ENCODE measurements at places on chromosomes 1 and 21.

GRCh38 chr1:27528818-27529703 is 39.1 kb upstream of the WASF2 start:
- DNase-seq = peak; percentile 90

DNA sequence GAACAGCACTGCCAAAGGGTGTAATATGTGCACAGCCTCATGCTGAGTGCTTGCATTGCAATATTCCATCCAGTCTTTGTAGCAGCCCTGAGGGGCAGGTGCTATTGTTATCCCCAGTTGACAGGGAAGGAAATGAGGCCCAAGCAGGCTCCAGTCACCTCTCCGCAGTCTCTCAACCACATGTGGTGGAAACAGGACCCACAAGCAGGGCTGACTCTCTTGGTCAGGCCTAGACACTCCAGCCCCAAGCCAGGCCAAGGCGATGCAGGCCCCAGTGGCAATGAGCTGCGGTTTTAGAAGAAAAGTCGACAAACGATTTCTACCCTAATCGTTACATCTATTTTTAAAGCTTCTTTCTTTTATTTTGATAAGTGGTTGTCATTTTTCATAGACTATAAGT is 52.6 kb upstream of the GADD45A start:
- no peak for DNase-seq

- no peak for DNase-seq
Observed at GRCh38 chr1:68644504-68644903, 147.6 kb upstream of the DEPDC1 start.

DNA sequence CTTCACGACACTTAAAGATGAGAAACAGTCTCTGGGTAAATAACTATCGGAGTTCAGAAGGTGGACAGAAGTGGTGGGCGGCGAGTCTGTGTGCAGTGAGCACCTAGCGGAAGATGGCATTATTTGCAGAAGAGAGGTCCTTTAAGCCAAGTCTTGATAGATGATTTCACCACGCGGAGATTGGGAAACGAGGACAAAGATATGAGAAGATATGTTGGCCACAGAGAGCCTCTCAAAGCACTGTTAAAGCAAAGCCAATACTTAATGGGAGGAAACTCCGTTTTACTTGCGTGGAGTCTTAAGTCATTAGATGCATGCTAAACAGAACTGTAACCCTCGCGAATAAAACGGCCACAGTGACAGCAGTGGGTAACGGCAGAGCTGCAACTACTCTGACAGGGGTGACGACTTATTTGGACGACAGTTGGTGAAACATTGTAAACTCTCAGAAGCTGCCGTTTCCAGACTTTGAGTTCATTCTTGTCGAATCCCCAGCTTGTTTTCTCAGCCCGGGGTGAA is 577 bp upstream of the CEP350 start:
- DNase-seq = no peak

DNA sequence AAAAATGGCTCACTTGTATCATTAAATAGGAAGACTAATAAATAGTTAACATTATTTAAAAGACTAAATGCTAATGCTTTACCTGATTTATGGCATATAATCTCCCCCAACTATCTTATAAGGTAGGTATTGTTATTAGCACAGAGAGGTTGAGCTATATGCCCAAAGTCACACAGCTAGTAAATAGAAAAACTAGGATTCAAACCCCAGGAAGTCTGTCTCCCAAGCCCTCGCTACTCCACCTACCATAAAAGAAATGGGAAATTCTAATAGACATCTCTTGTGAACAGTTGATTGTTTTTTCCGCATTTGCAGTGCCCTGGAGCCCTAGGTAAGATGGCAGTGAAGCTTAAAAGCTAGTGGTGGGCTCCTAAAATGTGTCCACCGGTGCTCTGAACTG is 65.2 kb upstream of the SOD1 start:
- DNase-seq = no peak

DNA sequence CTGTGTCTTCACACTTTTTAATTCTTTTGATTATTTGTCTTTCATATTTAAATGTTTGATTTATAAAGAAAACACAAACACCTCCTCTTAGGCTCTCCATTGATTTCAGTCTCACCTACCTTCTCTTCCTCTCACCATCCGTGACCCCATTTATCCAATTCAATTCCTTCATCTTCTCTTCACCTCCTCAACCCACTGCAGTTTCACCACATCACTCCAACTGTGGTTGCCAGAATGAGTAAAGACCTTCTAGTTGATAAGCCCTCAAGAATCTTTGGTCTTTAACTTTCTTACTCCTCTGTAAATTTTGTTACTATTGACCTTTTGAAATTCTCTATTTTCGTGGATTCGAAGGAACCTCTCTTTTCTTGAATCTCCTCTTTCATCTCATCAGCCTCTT is 260.7 kb downstream of the CHRM3 start:
- no peak for DNase-seq

GRCh38 chr1:15963968-15964648 is 11.8 kb downstream of the ZBTB17 start:
- DNase-seq = no peak

DNA sequence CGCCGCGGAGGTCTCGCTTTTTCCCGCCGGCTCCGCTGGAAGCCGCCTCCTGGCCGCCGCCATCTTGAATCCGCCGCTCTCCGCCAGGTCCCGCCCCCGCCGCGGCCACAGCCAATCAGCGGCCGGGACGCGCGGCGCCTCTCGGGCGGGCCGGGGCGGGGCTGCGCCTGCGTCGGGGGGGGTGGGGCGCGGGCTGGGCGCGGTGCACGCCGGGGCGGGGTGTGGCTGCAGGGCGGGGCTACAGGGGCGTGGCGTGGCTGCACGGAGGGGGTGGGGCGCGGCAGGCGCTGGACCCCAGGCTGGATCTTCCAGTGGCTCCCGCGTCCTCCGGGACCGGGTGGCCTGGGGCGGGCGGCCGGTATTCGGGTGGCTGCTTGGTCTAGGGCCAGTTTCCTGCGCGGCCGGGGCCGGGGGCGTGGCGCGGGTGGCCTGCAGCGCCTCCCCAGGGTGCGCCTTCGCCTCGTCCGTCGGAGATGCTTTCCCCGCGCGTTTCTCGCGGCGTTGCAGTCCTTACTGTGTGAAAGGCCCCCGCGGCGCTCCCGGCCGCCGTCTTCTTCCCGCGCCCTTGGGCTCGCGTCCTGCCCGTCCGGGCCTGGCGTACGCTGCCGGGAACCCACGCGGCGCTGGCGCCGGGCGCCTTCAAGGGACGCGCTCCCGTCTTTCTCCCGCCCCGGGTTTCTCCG is 575 bp downstream of the PCNT start:
- peak; percentile 97 for DNase-seq

GRCh38 chr1:188433425-188433824 is 1604.7 kb downstream of the PLA2G4A start:
- DNase-seq = no peak

DNA sequence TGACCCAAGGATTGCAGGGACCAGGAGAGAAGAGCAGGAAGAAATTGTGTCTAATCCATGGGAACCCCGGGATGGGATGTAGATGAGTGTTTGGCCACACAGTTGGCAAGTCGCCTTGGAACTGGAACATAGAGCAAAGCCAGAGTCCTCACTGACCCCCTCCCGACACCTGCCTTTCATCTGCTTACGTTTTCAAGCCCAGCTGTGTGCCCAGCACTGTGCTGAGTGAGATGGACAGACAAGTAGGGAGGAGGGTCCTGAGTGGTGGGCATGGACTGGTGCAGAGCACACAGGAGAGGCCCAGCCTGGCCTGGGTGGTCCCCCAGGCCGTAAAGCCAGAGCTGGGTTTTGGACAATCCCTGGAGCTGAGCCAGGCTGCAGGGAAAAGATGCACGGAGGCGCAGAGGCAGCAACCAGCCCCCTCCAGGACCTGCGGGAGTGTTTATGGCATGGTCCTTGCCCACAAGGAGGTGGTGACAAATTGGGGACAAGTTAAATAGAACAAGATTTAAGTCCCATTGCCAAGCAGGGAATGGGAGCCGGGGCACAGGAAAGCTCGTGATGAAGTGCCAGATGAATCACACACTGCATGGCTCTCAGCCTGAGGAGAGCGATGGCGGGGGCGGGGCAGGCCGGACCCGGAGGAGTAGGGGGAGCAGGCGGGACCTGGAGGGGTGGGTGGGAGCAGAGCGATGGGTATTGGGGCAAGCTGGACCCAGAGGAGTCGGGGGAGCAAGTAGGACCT is 157.8 kb upstream of the VAMP3 start:
- no peak for DNase-seq

- no peak for DNase-seq
Observed at GRCh38 chr1:101592845-101593244, 356.0 kb downstream of the S1PR1 start.

GRCh38 chr1:198416296-198416695 is 124.2 kb downstream of the ATP6V1G3 start:
- no peak for DNase-seq

DNA sequence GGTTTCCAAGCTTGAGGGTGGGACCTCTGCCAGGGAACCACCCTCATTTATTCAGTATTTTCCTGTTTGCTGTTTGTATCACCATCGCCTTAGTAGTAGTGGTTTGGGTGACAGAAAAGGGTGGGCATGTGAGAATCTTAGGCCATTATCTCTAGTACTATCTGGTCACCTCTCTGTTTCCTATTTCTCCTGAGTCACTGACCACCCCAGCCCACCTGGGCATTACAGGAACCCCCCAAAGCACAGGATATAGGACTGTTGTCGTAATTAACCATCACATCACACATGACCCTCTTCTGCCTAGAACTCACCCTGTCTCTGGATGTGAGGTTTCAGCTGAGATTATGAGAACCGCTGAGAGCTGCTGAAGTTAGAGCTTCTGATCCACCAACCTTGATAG is 60.4 kb downstream of the IL23R start:
- no peak for DNase-seq

All from left forelimb (tissue), 1 donor.